Anterior cingulate cortex (tissue), 58 donors: ENCODE measurements at places on chromosomes 5 and 9.

DNA sequence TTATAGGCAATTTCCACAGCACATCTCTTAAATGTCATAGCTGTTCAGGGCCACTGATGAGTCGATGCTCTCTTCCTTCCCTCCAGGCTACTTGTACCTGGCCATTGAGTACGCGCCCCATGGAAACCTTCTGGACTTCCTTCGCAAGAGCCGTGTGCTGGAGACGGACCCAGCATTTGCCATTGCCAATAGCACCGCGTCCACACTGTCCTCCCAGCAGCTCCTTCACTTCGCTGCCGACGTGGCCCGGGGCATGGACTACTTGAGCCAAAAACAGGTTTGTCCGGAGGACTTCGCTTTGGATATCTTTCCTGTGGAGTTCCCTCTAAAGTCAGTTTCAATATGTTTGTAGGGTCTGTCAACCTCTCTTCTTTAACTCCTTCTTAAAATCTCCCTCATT is 84.3 kb downstream of the EQTN start:
- no peak for DNase-seq

DNA sequence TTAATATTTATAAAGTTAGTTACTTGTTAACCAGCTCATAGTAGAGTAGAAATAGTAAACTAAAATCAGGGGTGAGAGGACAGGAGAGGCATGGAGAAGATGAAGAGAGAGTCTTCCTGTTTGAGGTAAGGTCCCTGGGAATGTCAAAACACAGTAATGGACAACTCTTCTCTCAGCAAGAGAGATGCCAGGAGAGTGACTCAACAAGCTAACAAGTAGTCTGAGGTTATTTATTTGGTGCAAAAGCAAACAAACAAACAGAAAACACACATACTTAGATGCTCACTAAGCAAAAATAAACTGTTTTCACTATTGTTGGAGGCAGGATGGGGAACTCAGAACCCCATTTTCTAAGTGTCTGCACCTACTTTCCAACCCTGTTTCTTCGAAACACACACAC is 333.2 kb upstream of the RFX3 start:
- DNase-seq, result no peak

- no peak for DNase-seq
Observed at GRCh38 chr5:6733411-6734242, 20.4 kb downstream of the TENT4A start.

DNA sequence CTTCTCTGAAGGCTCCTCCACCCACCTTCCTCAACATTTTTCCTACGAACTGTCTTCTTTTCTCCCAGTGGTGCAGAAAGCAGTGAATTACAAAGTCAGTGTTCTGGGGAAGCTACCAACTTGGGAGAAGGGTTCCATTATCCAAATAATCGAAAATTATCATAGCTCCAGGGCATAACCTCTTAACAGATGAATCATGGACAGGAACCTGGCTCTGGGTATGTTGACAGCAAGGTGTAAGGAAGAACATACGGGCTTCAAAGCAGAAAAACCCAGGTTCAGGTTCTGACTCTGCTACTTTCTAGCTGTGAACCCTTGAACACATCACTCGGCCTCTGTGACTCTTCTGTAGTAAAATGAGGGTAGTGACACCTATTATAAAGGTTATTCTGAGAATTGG is 351.3 kb downstream of the ENC1 start:
- no peak for DNase-seq

- DNase-seq, result no peak
Observed at GRCh38 chr9:100589582-100589981, 11.7 kb downstream of the CAVIN4 start.

- no peak for DNase-seq
Observed at GRCh38 chr9:99605016-99605743, 216.5 kb upstream of the NR4A3 start.

- DNase-seq, result no peak
Observed at GRCh38 chr5:21071986-21072385, 1084.0 kb upstream of the CDH18 start.

- no peak for DNase-seq
Observed at GRCh38 chr9:123345567-123345955, 10.4 kb upstream of the CRB2 start.

GRCh38 chr9:22274477-22274876 is 172.1 kb upstream of the DMRTA1 start:
- DNase-seq, result no peak
